ENCODE measurements at places on chromosomes 4 and X.

DNA sequence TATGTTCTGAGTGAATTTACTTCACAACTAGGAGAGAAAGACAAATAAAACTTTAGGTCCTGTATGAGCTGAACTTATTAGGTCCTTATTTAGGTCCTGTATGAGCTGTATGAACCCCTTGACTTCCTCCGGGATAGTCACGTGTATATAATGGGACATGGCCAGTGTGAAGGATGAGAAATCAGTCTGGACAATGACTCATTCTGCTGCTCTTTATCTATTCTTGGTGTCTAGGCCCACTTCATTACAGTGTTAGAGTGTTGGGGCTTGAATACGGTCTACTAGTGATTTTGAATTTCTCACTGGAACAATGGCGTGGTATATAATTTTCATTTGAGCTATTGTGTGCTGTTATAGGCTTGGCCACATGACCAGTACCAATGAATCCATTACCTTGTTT is 21.9 kb downstream of the STK26 start:
- DNase-seq, result no peak

DNA sequence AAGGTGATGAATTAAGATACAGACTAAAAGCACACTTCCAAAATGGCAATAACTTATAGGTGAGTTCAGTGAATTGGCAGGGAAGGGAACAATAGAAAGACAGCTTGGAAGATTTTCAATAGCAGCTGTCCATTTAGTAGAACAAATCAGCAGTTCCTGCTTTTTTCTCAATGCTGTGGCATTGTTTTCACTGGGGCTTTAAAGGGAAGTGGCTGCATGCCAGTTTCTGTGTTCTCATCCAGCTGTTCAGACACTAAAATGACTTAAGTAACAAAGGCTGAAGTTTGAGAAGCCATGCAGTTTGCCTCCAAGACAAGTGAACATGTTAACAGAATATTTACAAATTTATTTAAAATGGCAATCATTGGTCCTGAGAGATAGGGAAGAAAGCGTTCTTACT is 291.9 kb downstream of the FAM47A start:
- no peak for DNase-seq

DNA sequence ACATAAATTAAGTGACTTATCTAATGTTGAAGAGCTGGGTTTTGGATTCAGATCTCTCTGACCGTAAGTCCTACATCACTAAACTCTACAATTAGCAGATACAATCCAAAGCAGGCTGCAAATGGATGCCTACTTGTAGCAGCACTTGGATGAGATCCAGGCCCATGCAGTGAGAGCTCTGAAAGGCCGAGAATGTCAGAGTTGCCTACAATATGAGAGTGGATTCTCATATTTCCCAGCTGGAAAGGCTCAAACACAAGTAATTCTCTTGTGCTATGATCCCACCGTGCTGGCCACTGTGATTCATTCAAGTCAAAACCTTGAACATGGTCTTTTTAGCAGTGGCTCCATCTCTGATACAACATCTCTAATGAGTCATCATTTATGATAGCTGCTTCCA is 125.4 kb upstream of the CHRDL1 start:
- no peak for DNase-seq

DNA sequence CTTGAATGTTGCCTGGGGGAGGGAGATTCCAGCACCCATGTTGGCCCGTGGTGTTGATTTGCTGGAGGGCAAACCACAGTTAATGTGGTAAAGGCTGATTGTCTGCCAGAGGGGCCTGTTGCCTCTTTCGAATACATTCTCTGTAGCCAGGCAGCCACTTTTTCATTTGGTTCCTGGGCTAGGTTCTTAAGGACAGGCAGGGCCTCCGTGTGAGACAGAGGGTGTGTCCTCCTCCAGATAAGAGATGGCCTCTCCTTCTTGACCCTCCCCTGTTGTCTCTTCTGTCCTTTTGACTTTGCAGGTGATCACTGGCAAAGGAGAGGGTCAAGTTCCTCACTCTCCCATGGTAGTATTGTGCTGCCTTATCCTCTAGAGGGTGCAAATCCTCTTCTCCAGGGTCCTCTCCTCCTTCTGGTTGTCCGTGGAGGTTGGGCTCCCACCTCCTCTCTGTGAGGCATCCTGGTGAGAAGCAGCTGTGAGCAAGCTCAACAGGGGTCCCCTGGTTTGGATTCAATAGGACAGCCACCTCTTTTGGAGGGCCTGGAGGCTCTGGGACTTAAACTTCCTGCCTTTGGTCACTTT is 44.9 kb downstream of the ZNF182 start:
- DNase-seq, result no peak

DNA sequence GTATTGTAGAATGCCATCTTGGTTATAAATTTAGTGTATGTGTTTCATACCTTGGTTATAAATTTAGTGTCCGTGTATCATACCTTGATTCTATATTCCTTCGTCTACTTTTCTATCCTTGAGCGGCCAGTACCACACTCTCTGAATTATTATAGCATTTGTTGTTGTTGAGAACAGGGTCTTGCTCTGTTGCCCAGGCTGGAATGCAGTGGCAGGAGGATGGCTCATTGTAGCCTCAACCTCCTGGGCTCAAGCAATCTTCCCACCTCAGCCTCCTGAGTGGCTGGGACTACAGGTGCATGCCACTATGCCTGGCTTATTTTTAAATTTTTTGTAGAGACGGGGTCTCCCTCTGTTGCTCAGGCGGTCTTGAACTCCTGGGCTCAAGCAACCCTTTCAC is 50.1 kb downstream of the FAM193A start:
- DNase-seq, result no peak

- DNase-seq, result no peak
Measured at GRCh38 chrX:106899276-106899675, 3.9 kb downstream of the RIPPLY1 start.

DNA sequence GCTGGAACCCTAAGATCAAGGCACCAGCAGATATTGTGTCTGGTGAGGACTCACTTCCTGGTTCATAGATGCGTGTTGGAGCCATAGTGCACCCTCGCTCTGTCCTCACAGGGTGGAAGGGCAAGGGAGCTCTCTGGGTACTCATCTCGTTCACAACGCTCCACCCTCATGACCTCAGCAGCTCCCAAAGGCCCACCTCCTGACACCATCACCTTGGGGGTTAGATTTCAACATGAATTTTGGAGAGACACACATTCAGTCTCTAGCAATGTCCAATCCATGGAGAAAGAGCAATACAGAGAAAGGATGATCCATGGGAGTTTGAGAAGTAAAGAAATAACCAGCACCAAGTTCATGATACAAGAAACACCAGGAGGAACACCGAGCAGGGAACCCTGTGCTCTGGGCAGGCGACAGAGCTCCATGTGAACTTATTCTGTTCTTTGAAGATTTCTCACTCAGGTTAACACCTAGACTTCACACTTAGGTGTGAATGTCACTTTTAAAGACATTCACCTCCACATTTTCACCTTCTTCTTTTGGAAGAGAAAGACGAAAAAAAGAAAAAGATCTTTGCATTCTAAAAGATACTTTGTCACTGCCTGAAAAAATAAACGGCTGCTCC is 171.8 kb upstream of the FAM9B start:
- DNase-seq, result no peak

Data from spleen (tissue), 13 donors.